Subcutaneous adipose tissue (tissue), 4 donors: ENCODE measurements at places on chromosomes 1 and 21. TPM values are rescaled to one million over a fixed set of nuclear protein-coding genes. Genes with fewer than 3 reads are reported as not detected.

The COL9A2 gene
- 7.8 TPM for total RNA-seq

The SH2D2A gene
- 0.75 TPM for total RNA-seq

The KCNA3 gene
- 0.38 TPM for total RNA-seq

The ARID4B gene
- total RNA-seq: 53.5 TPM

The FCGR3B gene
- 2.4 TPM for total RNA-seq

The FHAD1 gene
- not detected for total RNA-seq

The C1QA gene
- 180 TPM for total RNA-seq

The SYDE2 gene
- 15.6 TPM for total RNA-seq

The LAD1 gene
- not detected for total RNA-seq

The LEFTY2 gene
- total RNA-seq: not detected

The TRIM46 gene
- total RNA-seq: not detected

The SPATA17 gene
- 1.5 TPM for total RNA-seq

The LAMTOR2 gene
- 51.7 TPM for total RNA-seq

The SLAMF1 gene
- 0.33 TPM for total RNA-seq

The KCNA10 gene
- total RNA-seq: not detected

The GCSAML gene
- 2.1 TPM for total RNA-seq

The FCRL3 gene
- total RNA-seq: 1.9 TPM

The CDCA8 gene
- 0.68 TPM for total RNA-seq

The WNT3A gene
- not detected for total RNA-seq

The CD1C gene
- total RNA-seq: 0.49 TPM

The LCE3E gene
- total RNA-seq: not detected

The DIO1 gene
- not detected for total RNA-seq

The RIMS3 gene
- 0.33 TPM for total RNA-seq

The ACTL8 gene
- not detected for total RNA-seq

The SLC30A10 gene
- total RNA-seq: not detected

The TMEM183A gene
- 51.2 TPM for total RNA-seq

The PRKCZ gene
- not detected for total RNA-seq

The GPR153 gene
- 37.9 TPM for total RNA-seq

The KCNH1 gene
- not detected for total RNA-seq

The TFAP2E gene
- total RNA-seq: 0.22 TPM

The OR2L5 gene
- total RNA-seq: not detected

The SLC22A15 gene
- total RNA-seq: 8.0 TPM

The LENEP gene
- total RNA-seq: not detected

The SAMD13 gene
- 1.1 TPM for total RNA-seq

The DMRTB1 gene
- total RNA-seq: not detected

The GPR25 gene
- total RNA-seq: not detected

The COL6A1 gene
- 544 TPM for total RNA-seq

The SLC2A5 gene
- total RNA-seq: 10.5 TPM

The FAAP20 gene
- 41.1 TPM for total RNA-seq

The CR1L gene
- total RNA-seq: not detected

The WNT4 gene
- total RNA-seq: not detected

The TTC22 gene
- 2.1 TPM for total RNA-seq

The C1orf141 gene
- not detected for total RNA-seq

The HSD3B1 gene
- total RNA-seq: not detected

The KCNK2 gene
- 1.4 TPM for total RNA-seq

The ATF6 gene
- 29.3 TPM for total RNA-seq

The ANGPTL1 gene
- 242 TPM for total RNA-seq
